ENCODE measurements at places on chromosomes 16 and 17.

DNA sequence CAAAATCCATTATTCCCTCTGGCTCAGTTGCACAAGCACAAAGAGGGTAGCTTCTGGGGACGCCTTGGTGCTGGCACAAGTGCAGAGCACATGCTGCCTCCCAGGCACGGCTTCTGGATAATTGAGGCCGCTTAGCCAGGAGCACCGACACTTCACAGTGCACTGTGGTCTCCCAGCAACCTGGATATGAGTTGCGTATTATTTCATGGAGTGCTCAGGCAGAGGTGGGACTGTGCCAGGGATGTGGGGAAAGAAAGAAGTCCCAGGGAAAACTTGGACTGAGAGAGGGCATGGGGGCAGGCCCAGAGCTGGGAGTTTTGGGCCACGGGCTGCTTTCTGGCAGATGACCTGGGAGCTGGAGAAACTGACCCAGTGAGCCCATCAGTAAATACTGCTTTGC, 37.5 kb downstream of the MPRIP start:
- DNase-seq = no peak

DNA sequence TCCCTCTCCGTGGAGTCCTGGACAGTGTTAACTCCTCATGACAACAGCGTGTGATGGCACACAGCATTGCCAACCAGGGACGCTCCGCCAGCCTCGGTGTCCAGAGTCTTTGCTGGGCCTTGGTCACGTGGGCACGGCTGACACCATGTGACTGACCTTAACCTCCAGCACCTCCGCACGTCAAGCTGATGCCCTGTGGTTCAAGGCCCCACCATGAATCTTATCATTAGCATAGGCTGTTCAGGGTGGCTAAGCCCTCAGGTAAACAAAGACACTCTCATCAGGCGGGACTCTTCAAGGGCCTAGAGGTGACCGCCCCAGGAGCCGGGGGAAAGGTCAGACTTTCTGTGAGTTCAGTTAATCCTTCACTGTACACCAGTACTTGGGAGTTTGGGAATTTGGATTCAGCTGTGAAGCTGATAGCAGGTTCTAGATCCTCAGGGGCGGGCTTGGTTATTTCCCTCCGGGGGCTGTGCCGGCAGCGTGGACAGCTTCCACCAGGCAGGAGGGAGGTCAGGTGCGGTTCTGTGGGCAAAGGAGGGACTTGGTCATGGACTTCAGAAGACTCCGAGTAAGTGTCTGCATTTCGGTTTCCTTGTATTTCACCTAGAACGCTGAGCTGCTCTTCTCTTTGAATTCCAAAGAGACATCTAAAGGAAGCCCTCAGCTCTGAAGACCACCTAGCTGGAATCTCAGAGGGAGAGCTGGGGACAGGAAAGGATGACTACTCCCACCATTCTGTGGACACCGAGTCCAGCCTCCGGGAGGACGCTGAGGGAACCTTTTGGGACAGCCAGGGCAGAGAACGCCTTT, 195.5 kb upstream of the CIBAR2 start:
- no peak for DNase-seq

GRCh38 chr16:69145658-69146057, 13.2 kb downstream of the UTP4 start:
- no peak for DNase-seq

GRCh38 chr17:2250140-2251095, 53.2 kb downstream of the SMG6 start:
- no peak for DNase-seq

DNA sequence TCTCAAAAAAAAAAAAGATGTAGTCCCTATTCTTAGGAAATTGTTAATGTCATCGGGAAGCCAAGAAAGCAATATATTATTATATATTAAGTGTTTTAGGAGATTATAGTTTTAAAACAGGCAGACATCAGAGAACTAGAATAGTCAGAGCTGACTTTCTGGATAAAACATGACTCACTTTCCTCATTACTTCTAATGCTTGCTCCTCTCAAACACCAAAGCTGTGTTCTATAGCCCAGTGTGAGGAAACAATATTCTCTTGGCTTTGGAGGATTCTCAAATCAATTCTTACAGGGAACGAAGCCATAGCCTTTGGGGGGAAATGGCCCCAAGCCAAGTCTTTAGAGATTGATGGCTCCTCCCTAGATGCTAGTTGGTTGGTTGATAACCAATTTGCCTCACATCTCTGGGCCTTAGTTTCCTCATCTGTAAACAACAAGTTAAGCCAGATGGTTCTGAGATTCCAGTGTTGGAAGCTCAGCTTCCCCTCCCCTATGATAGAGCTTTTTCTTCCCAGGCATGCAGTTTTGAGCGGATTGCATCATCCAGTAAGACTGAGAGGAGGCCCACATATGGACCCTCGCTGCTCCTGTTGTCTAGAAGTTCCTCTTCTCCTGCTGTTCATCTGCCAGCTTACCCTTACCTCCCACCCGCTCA, 12.4 kb downstream of the NMT1 start:
- DNase-seq = no peak

GRCh38 chr16:89811321-89811720, 5.1 kb downstream of the FANCA start:
- no peak for DNase-seq

- peak; percentile 3 for DNase-seq
These were observed 53.4 kb downstream of the CACNG3 start for GRCh38 chr16:24309258-24310142.

GRCh38 chr16:78903843-78904242, 696.7 kb downstream of the MAF start:
- DNase-seq = no peak

- no peak for DNase-seq
These were observed 98.6 kb downstream of the CDH8 start for GRCh38 chr16:61937646-61938045.

DNA sequence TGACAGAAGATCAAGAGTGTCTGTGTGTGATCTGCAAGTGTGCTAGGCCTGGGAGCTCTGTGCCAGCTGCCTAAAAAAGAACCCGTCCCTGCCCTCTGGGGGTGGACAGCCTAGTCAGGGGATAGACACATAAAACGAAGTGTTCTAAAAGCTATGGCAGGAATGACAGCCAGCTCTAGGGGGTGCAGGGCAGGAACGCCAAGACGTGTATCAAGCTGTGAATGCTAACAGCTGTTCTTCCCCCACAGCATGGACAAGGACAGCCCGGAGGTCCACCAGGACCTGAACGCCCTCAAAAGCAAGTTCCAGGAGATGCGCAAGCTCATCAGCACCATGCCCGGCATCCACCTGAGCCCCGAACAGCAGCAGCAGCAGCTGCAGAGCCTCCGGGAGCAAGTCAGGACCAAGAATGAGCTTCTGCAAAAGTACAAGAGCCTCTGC, 5.1 kb downstream of the RASD1 start:
- DNase-seq = no peak

- DNase-seq = no peak
These were observed 9.5 kb upstream of the CDH15 start for GRCh38 chr16:89161763-89162713.

GRCh38 chr16:75632857-75633256, 9.8 kb upstream of the ADAT1 start:
- no peak for DNase-seq

DNA sequence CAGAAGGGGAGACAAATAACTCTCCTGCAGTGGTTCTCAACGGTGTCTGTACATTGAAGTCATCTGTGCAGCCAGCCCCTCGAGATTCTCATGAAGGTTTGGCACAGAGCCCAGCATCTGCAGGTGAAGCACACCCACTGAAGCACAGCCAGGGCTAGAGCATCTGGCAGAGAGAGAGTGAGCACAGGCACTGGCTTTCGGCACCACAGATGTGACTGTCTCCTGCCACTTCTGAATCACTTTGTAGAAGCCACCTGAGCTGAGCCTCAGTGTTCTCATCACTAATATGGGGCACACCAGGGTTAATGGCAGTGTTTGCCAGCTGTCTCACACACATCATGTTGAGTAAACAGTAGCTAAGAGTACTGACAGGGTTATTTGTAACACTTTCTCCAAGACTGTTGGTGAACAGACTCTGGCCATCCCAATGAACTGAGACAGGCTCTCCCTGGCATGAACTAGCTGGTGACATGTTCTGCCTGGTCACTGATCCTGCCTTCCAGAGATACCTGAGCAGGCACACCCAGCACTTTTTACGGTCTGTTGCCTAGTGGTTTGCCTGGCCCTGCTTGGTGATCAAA, 10.9 kb downstream of the HSPB9 start:
- no peak for DNase-seq

- no peak for DNase-seq
These were observed 2.5 kb downstream of the TAF15 start for GRCh38 chr17:35811759-35812158.

- DNase-seq = no peak
These were observed 37.4 kb upstream of the TMC5 start for GRCh38 chr16:19380328-19380727.

- no peak for DNase-seq
These were observed 45.7 kb downstream of the VAT1L start for GRCh38 chr16:77833921-77834634.

- DNase-seq = peak; percentile 98
These were observed at the start of gene ACTG1 for GRCh38 chr17:81512562-81513371. TSS of gene ACTG1 (minus strand) at chr17:81512799. CDS start at chr17:81512354, 445 bp downstream.

DNA sequence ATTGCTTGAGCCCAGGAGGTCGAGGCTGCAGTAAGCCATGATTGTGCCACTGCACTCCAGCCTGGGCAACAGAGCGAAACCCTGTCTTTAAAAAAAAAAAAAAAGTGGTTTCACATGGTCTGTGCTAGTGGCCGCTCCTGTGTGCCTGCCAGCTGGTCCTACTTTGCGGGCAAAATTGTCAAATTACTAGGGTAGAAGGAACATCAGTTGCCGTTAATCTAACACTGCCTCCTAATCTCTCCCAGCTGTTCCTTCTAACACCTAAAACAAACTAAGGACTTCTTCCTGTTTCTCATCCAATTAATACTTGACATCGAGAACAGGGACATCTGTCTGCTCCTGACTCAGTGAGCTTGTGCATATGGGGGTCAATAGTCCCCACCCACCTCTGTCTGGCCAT, 23.9 kb downstream of the TMEM11 start:
- no peak for DNase-seq

DNA sequence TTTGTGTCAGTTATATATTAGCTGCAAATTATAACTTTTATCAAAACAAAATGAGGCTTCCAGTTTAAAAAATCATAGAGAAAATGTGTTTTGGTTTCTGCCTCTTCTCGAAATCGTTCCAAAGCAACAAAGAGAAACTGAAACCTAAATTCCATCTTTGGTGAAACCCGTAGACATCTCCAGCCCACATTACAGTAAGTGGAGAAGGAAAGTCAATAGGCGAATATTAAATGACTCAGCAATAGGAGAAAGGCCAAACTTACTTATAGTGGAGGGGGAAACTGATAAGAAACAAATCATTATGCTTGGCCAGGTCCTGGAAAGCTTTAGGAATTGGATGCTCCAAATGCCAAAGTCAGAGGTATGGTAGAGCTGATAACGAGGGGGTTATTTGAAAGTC, 103.0 kb upstream of the SHISA6 start:
- DNase-seq = no peak

DNA sequence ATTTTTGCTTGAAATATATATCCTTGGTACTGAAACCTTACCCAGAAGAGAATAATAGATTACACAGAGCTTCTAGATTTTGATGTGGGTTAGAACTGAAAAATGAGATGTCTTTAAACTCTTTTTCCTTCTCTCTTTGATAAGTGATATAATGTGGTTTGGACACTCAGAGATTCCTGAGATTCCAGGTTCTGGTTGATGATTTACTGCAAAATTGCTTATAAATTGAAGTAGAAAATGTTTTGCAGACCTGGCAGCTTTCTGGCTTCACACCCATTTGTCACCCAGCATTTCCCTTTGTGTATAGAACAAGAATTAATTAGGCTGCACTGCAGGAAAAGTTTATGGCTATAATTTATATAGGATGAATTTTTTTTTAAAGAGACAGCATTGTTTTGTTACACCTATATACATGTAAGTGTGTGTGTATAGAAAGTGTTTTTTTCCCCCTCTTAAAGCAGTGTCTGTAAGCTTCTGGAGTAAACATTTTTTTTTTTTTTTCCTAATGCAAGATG, 23.5 kb downstream of the AATF start:
- DNase-seq = no peak
